Cardiac fibroblast (primary cell): ENCODE measurements at places on chromosomes 5 and 9.

- peak; percentile 38 for DNase-seq
These were observed 22.0 kb upstream of the AK3 start for GRCh38 chr9:4762886-4763541.

DNA sequence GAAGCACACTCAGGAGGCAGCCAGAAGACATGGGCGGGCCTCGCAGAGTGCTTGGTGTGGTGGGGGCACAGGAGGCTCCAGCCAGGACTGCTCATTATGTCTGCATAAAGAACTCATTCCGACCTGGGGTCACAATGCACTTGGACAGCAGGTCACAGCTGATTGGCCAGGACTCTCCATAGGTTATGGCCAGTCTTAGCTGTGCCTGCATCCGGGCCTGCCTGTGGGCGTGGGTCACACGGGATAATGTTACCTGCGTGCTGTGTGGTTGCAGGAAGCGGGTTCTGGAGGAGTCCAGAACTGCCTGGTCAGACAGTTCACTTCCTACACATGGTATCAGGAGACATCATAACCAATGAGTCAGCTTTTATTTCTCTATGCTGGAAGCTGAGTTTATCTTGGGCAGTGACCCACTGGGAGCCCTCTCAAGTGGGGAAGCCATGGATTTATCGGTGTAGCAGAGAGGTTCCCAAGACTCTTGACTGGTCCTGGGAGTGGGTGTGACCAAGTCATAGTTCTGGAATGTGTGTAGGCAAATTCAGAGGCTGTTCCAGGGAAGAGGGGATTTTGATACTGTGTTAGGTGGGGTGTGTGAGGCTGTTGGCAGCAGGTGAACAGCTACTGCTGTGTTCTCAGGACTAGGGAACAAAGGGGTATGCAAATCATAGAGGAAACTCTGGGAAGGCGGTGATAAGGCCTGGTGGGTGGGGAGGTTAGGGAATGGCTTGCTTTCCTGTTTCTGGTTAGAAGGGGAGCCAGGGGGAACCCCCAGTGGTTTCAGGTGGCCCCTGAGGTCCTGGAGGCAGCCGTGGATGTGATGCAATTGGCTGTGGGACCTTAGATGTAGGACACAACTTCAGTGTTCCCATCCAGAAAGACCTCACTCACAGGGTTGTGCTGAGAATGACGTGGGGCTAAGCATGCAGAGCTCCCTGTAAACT is 51.3 kb downstream of the ARHGEF37 start:
- peak; percentile 66 for DNase-seq

DNA sequence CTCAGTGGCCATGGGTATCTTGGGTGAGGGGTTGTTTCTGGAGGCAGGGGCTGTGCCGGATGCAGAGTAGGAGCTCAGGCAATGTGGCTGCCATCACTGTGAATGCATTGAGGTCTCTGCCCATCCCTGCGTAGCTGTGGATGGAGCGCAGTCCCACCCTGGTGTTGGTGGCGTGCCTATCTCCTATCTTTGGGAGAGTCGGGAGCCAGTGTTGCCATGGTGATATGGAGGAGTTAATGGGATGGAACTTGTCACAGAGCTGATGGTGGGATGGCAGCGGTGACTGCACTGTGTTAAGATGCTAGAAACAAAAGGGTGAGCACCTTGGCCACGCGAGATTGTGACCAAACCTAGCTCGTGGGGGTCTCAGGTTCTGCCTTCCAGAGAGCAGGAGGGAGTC is 197.3 kb downstream of the MELK start:
- DNase-seq: no peak

GRCh38 chr9:77588271-77588937 is 59.7 kb downstream of the GNA14 start:
- DNase-seq: peak; percentile 93

GRCh38 chr5:42502613-42503470 is 79.6 kb downstream of the GHR start:
- DNase-seq: peak; percentile 54

- no peak for DNase-seq
These were observed 163.2 kb downstream of the SH3GL2 start for GRCh38 chr9:17742067-17742466.

GRCh38 chr5:119271758-119272730 is 83.8 kb upstream of the TNFAIP8 start:
- no peak for DNase-seq

DNA sequence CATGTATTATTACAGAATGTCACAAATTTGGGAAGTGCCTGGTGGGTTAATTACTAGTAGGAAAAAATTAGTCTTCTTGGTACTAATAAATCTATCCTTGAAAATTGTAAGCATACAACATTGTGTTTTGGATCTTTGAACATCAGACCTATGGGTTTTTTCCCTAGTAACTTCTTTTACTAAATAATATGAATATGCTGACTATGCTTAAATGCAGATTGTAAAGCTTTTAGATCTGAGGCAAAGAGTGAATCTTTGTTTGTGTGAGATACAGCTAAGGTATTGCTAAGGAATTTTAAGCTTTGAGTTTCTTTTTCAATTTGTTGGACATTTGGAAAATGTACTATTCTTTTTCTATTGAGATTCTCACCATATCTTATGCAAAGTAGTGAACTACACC is 390.6 kb upstream of the CCNH start:
- no peak for DNase-seq

DNA sequence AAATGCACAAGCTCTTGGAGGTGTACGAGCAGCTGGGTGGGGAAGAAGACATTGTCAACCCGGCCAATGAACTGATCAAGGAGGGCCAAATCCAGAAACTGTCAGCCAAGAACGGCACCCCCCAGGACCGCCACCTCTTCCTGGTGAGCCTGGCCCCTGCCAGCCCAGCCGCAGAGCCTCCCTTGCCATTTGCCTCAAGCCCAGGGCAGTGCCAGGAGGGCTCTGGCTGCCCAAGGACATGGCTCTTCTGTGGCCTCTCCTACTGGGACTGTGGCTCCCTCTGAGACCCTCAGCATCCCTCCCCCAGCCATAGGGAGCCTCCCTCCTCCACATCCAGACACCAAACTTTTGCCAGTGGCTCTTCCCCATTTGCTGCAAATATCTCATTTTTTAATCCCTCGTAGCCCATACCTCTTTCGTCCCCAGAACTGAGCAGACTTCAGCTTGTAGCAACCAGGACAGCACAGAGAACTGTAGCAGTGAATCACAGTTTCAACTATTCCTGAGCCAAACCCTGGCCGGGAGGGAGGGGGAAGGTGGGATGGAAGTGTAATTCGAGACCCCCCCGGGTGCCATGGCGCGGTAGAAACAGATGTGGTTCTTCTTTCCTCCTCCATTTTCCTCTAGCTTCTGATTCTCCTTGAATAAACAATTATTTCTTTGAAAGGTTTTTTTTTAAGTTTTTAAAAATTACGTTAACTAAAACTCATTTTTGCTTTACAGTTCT is 44.5 kb upstream of the SUSD3 start:
- DNase-seq: no peak

DNA sequence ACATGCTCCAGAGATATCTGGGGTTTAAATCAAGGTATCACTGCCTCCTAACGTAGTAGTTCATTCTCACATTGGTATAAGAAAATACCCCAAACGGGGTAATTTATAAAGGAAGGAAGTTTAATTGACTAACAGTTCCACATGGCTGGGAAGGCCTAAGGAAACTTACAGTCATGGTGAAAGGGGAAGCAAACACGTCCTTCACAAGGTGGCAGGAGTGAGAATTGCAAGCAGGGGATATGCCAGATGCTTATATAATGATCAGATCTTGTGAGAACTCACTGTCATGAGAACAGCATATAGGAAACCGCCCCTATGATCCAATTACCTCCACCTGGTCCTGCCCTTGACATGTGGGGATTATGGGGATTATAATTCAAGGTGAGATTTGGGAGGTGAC is 1280.2 kb upstream of the C9orf72 start:
- no peak for DNase-seq

DNA sequence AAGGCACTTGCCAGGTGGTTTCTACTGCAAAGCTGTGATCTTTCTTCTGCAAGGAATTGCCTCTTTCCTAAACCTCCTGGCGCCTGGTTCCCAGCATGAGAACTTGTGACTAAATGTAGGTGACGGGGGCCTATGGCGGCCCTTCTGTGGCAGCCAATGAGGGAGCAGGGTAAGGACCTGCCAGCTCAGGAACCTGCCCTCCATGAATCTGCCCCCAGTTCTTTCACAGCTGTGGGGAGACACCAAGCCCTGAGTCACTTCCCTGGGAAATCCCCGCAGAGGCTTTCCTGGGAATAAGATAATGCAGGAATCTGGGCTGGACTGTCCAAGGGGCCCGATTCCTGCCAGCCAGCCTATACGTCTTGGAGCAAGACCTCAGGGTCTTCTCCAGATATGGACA is 56.7 kb upstream of the CTNNA1 start:
- peak; percentile 93 for DNase-seq

- no peak for DNase-seq
These were observed 68.8 kb upstream of the ABL1 start for GRCh38 chr9:130766021-130766926.

GRCh38 chr5:143182901-143183820 is 220.3 kb downstream of the NR3C1 start:
- DNase-seq: peak; percentile 84

GRCh38 chr9:81529556-81530193 is 159.7 kb downstream of the TLE1 start:
- peak; percentile 56 for DNase-seq

GRCh38 chr5:147554261-147554817 is 44.5 kb upstream of the DPYSL3 start:
- peak; percentile 92 for DNase-seq

GRCh38 chr5:13606051-13606450 is 338.4 kb downstream of the DNAH5 start:
- DNase-seq: no peak

DNA sequence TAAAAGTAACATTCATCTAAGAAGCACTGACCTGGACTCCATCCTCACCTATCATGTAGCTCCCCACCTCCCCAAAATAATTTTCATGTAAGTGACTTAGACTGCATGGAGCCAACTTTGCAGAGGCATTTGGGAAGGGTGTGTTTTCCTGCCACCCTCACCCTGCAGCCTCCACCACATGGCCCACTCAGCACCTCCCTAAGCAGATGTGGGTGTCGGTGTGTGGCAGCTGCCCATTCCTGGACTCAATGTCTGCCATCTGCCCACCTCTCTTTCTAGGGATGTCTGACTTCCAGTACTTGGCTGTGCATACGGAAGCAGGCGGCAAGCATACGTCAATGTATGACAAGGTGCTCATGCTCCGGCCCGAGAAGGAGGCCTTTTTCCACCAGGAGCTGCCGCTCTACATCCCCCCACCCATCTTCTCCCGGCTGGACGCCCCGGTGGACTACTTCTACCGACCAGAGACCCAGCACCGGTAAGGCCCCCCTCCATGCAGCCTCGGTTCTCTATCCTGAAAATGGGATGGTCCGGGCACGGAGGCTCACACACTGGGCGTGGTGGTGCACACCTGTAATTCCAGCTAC is 12.7 kb downstream of the GTF3C5 start:
- no peak for DNase-seq

DNA sequence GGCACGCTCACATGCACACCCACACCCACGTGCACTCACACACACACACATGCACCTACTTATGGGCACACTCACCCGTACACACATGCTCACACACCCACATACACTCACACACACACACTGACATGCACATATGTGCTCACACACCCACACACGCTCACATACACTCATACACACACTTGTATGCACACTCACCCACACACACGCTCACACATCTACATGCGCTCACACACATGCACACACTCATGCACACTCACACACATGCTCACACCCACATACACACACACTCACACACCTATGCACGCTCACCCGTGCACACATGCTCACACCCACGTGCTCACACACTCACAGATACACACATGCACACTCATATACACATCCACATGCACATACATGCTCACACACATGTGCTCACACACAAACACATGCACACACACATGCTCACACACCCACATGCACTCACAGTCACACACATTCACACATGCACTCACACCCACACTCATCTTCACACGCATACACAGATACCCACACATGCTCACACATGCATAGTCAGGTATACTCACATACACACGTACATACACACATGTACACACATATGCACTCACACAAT is 138.3 kb downstream of the OLFM1 start:
- DNase-seq: no peak

DNA sequence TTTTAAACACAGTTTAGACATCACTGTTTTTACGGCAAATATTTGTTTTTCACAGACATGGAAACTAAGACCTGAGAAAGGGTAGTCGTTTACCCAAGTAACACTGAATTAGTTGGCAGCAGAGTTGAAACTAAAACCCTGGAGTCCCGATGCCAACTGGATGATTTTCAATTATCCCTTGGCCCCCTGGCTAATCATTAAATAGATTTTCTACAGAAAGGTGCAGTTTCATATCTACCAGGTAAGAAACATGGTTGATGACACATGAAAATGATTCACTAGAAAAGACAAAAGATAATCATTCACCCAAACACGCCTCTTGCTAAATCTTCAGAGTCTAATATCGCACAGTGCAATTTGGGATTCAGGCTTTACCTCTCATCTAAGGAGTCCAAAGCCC is 136.9 kb downstream of the SEMA5A start:
- DNase-seq: no peak

DNA sequence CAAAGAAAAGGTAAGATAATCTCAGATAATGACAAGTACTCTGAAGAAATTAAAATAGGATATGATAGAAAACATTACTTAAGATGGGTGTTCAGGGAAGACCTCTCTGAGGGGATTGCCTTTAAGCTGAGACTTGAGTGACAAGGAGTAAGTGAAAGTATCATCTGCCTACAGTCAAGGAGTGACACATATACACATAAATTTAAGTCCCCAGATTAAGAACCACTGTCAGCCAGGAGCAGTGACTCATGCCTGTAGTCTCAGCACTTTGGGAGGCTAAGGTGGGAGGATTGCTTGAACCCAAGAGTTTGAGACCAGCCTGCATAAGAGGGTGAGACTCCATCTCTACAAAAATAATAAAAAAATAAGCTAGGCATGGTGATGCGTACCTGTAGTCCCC is 19.7 kb upstream of the ANKHD1 start:
- no peak for DNase-seq

DNA sequence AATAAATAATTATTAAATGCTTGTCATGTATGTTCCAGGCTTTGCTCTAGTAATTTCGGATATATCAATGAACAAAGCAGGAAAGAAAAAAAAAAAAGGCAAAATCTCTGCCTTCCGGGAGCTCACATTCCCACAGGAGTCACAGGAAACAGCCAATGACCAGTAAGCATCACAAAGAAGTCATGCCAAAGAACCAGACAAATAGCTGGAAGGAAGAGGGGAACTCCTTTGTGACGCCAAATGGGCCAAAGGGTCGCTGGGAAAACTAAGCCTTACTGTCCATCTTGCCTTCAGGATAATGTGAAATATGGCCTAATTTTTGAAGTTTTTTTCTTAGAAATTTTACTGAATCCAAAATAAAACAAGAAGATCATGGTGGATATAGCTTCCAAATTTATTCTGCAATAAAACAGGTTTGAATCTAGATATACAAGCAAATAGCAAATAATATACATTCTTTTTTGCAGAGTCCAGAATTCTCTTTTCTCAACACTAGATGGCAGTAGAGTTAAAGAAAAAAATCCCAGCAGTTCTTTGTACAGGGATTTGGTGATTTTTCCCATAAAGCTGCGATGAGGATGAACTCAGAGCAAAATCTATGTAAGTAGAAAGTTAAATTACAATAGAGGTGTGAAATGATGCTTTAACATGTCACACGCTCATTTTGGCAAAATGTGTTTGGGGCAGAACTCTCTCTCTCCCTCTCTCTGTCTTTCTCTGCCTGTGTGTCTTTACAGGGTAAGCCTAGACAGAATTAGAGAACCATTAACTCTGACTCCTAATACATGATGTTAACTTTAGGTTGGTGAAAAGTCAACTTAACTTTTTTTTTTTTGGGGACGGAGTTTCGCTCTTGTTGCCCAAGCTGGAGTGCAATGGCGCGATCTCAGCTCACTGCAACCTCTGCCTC is 60.0 kb upstream of the TUT7 start:
- DNase-seq: peak; percentile 67
